A549 treated with Mapracorat at 1 μM for 4 hours (cell line): ENCODE measurements at places on chromosomes 6 and 20. TPM values are rescaled to one million over a fixed set of nuclear protein-coding genes. Genes with fewer than 3 reads are reported as not detected.

The CDSN gene
- total RNA-seq: 0.05 TPM in 1 of 5 replicates, not detected in the others

The AHCY gene
- 292 to 329 TPM (median 322 TPM) in 5 replicates for total RNA-seq

The CAGE1 gene
- total RNA-seq: not detected in 5 replicates

The OTOR gene
- not detected in 5 replicates for total RNA-seq

The HLA-DQB1 gene
- total RNA-seq: not detected in 5 replicates

The B3GALT4 gene
- total RNA-seq: 0.56 to 1.3 TPM (median 0.87 TPM) in 5 replicates

The MUCL3 gene
- total RNA-seq: 0.08 to 0.20 TPM (median 0.12 TPM) in 5 replicates

The HLA-G gene
- total RNA-seq: not detected in 5 replicates

The HDGFL1 gene
- not detected in 5 replicates for total RNA-seq

The PI16 gene
- total RNA-seq: not detected in 5 replicates

The KHDC1 gene
- 3.1 to 4.0 TPM (median 3.5 TPM) in 5 replicates for total RNA-seq

The USP49 gene
- 0.83 to 1.4 TPM (median 1.0 TPM) in 5 replicates for total RNA-seq

The RSPH9 gene
- 0.20 to 0.34 TPM (median 0.24 TPM) in 5 replicates for total RNA-seq

The RHAG gene
- not detected in 5 replicates for total RNA-seq

The MCHR2 gene
- total RNA-seq: not detected in 5 replicates

The ANKRD66 gene
- not detected in 5 replicates for total RNA-seq

The ERVFRD-1 gene
- not detected in 5 replicates for total RNA-seq

The NNAT gene
- not detected in 5 replicates for total RNA-seq

The TRDN gene
- total RNA-seq: not detected in 5 replicates

The TLDC2 gene
- not detected in 5 replicates for total RNA-seq

The VGLL2 gene
- total RNA-seq: not detected in 5 replicates
